ENCODE measurements at places on chromosomes 2 and 18.

DNA sequence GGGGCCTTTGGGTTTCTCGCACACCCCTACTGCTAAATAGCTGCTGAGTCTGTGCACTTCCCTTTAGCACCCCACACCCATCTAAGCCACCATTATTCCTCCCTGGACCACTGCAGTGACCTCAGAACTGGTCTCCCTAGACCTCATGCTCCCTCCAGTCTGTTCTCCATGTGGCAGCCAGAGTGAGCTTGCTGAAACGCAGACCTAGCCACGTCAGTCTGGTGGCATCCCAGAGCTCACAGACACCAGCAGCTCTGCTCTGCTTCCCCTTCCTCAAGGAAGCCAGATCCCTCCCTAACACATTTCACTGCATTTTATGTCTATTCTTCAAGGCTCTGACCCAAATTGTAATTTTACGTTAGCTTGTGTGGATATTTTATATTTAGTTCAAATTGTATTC is 144.4 kb downstream of the DYSF start:
- DNase-seq, result no peak

GRCh38 chr2:45786836-45787357 is 135.4 kb downstream of the PRKCE start:
- DNase-seq, result no peak

DNA sequence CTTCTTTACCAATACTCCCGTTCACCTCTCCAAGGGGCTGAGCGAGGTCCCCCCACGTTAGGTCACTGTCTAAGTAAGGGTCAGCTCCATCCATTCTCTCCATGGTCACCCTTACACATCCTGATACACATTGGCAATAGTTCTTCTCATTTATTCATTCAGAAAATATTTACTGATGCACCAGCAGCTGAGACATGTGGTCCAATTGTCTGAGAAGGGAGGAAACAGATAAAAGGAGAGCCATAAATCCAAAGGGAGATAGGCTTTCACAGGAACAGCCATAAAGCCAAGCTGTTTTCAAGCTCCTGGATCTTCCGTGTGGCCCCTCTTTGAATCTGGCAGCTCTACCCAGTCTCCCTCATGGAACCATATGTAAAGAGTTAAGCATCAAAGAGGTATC is 121.2 kb downstream of the TXNL1 start:
- DNase-seq, result no peak

GRCh38 chr2:2845806-2846315 is 514.8 kb upstream of the MYT1L start:
- DNase-seq, result no peak

- DNase-seq, result no peak
These were observed 60.4 kb downstream of the RHOB start for GRCh38 chr2:20507166-20507692.

- no peak for DNase-seq
These were observed 58.7 kb downstream of the PUM2 start for GRCh38 chr2:20291846-20292408.

DNA sequence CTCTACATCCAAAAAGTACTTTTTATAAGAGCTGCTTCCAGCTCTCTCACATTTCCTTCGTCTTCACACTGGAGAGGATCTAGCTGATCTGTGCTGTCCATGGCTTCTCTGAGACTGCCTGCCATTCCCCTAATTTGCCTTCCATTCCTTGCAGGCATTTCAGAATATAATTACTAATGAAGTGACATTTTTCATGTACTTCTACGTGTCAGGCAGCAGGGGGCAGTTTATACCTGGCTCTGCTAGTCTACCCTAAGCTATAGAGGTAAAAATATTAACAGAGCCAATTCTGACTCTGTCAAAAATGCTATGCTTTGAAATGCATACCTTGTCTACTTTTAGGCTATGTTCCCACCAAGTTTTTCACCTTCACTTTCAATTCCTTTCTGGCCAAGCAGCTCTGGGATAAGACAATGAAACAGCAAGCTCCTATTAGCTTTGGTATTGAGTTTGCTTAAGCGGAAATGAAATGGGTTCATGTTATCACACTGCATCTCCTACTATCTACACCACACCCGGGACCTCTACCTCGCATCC is 81.9 kb downstream of the MEP1B start:
- peak; percentile 14 for DNase-seq

DNA sequence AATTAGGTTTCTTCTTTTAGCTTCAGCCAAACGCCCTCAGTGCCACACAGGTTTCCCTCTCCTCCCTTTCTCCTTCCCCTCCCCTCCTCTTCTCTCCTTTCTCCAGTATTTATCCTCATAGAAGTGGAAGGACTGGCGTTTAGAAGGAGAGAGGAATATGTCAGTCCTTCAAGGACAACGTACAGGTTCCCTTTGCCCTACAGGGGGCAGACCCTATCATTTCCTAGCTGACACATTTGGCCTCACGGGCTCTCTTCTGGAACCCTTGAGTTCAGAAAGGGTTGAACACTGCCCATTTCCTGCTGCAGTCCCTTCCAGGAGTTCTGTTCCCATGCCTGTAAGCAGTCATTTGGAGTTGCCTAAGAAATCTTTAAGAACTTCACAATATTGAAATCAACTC is 46.1 kb downstream of the CDCA7 start:
- no peak for DNase-seq

- no peak for DNase-seq
These were observed 1928.8 kb upstream of the CELF4 start for GRCh38 chr18:39494211-39494896.

GRCh38 chr2:17030047-17030446 is 364.4 kb upstream of the CYRIA start:
- DNase-seq, result no peak

DNA sequence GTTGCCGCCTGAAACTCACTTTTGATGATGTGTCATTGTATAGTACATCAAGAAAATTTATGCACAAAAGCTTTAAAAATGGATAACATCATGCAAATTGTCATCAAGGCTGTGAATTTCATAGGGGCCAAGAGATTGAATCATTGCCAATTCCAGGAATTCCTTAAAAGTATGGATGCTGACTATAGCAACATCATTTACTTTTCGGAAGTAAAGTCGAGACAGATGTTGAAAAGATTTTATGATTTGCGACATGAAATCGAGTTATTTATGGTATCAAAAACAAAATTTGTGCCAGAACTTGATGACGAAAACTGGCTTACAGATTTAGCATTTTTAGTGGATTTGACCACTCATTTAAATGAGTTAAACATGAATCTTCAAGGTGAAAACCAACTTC is 56.3 kb downstream of the ASB1 start:
- DNase-seq, result no peak

DNA sequence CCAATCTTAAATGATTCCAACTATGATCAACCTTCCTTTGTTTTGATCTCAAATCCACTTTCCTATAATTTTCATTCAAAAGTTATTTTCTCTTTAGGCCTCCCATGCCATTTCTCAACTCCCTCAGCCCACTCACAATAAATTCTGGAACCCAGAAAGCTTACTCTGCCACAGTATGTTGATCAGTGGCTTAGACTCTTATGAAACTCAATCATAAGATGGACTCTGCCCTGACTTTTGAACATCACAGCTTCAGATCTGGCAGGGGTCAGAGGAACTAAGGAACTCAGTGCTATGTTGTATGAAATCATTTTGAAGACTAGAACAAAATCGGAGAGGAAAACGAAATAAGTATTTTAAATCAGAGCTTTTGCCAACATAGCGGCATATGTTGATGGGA is 59.8 kb upstream of the LGALSL start:
- DNase-seq, result no peak

GRCh38 chr2:231933916-231934401 is 7.8 kb upstream of the NPPC start:
- no peak for DNase-seq

DNA sequence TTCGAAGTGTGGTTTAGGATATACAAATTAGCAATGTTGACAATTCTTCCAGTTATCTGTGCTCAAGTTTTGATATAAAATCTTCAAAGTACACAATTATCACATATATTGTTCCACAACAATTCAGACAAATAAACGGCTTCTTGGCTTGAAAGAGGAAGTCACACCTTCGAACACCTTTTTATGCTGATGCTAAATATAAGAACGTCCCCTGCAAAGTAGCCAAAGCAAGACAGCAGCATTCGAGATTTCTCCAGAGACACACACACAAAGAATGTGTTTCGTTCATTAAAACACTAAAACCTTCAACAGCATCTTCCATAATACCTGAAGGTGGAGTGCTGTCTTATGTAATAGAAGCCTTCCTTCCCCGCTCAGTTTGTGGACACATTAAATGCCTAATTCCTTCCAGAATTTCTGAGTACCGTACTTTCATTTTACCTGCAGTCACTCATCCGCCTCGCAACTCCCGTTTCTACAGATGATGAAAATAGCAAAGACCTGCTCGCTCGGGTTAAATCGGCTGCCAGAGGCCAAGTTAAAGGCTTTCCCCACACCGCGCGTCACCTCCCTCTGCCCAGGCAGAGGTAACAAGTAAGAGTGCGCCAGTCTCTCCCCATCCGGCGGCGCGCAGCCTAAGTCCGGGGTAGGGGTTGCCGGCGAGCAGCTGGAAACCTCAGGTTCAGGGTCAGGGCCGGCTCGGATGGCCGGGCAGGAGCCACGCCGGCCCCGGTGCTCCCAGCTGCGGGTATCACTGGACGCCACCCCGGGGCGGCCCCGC is 847 bp downstream of the SERPINE2 start:
- DNase-seq, result peak; percentile 69

DNA sequence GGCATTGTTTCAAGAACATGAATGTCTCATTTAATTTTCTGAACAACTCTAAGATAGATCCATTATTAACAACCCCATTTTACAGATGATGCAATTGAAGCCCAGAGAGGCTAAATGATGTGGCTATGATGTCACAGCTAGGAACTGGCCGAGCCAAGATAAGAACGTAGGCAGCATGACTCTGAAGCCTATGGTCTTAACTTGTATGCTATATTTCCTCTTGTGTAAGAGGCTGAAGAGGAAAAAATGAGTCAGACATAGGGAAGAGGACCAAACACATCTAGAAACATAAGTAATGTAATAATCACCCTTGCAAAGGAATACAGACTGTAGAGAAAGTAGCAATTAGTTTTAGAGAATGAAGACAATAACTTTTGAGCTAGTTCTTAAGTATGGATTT is 416.8 kb downstream of the FIGN start:
- no peak for DNase-seq

DNA sequence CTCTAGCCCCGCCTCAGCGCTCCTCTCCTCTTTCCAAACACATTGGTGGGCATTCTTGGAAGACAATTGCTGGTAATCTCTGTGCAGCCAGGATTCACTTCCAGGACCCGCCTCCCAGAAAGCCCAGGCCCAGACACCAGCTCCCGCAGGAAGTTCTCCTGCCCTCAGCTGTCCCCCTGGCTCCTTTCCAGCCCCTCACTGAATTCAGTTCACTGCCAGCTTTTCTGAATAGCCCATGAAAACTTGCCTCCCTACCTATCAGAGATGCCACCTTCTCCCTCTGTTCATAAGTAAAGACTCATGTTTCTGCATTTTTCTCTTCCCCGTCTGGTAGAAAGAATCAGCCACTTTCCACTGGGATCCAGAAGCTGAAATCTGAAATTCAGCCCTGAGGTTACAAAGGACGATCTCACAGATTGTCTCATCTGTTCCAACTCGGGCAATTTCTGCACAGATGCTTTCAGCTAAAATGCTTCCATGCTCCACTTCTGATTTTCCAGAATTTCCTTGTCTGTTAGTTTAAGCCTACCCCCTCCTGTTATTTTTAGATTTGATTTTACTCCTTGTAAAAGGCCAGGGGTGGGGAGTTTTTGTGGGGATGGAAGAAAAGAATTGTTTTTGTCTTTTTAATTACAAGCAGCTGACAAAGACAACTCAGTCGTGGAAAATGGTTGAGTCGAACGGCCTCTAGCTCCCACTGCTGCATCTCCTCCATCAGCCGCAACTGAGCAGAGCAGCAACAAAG is 98.1 kb downstream of the SP3 start:
- no peak for DNase-seq

DNA sequence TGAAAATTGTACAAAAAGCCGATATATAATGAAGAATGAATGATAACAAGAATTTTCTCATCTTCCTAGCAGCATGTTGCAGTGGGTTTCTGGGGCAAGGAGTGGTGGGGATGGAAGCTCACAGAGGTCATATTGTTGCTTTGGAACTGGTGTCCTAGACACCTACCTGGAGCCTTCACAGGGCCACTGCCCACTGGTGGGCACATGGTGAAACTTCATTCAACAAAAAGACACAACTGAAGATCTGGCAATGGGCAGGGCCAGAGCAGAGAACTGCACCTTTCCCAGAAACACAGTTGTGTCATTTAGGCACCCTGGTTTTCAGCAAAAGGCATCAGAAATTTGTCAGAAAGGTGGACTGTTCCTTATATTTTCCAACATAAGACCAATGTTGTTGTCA is 115.3 kb downstream of the FHOD3 start:
- DNase-seq, result no peak

DNA sequence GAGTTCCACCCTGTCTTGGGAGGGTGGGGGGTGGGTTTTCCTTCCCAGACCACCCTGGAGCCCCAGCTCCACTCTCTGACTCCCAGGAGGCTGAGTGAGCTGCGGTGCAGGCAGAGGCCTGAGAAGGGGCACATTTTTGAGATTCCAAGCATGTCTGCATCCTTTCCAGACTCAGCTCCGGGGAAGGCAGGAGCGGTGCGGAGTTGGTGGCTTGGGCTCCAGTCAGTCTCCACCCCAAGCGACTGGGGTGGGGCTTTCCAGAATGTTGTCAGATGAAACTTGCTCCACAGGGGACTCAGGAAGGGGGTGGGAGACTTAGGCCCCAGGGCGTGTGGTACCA is 44.2 kb upstream of the HS6ST1 start:
- no peak for DNase-seq

- DNase-seq, result no peak
These were observed 69.6 kb downstream of the HPCAL1 start for GRCh38 chr2:10372203-10372861.

DNA sequence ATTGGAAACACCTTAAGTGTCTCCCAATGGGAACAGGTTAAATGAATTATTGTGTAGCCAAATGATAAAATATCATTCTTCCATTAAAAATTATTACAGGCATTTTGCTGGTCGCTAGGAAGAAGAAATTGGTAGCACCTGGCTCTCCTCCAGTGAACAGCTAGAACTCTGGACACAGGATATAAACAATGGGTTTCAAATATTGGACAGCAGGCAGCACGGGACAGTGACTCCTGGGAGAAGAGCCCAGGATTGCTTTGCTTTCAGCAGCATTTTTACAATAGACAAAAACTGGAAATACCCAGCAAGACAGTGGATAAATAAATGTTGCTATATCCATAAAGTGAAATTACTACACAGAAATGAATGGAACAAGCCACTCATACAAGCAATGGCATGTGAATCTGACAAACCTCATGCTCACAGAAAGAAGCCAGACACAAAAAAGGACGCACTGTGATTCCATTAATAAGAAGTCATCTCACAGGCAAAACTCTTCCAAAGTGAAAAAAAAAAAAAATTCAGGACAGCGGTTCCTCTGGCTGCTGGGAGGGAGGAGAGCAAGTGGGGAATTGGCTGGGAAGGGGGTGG is 50.5 kb downstream of the LAMA1 start:
- DNase-seq, result no peak

GRCh38 chr2:99821984-99822383 is 320.4 kb downstream of the AFF3 start:
- DNase-seq, result no peak

- no peak for DNase-seq
These were observed 149.5 kb upstream of the HDAC4 start for GRCh38 chr2:239550357-239550756.

GRCh38 chr2:17106418-17106817 is 411.8 kb downstream of the RAD51AP2 start:
- no peak for DNase-seq
